ENCODE measurements at places on chromosomes 2 and 18. TPM values are rescaled to one million over a fixed set of nuclear protein-coding genes. Genes with fewer than 3 reads are reported as not detected.
A peak's percentile ranks its signal among the peaks of the same experiment; 100 is the strongest.

Gene CPS1
- 2.6 TPM for total RNA-seq

Gene UGT1A4
- not detected for total RNA-seq

Gene SLC9A2
- total RNA-seq = not detected

Gene IKZF2
- 12.9 TPM for total RNA-seq

- DNase-seq = no peak
- H3K27me3 ChIP-seq = peaks cover 16% of the 10 kb centered on the region
- H3K4me1 ChIP-seq = peaks cover 35% of the 10 kb centered on the region
- H3K4me3 ChIP-seq = peak overlapping the region; percentile 63
These were observed 7.2 kb upstream of the PROC start for GRCh38 chr2:127410871-127411652.

- peak overlapping the region; percentile 85 for H3K27ac ChIP-seq
- H3K4me1 ChIP-seq = peaks cover 62% of the 10 kb centered on the region
- no peak overlapping the region for H3K4me3 ChIP-seq
These were observed 23.9 kb downstream of the CTLA4 start for GRCh38 chr2:203891474-203891873.

DNA sequence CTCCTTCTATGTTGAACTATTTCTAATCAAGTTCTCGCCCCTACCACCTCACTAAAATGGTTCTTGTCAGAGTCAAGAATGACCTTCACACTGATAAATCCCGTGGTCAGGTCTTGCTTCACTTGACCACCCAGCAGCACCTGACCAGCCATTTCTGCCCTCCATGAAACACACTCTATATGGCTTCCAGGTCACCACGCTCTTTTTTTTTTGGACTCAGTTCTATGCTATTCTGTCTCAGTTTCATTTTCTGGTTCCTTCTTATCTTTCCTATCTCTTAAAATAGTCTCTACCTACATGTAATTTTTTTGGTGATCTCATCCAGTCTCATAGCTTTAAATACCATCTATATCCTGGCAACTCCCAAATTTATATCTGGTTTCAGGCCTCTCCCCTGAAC lies 11.4 kb downstream of the EIF2AK3 start:
- peaks cover 20% of the 10 kb centered on the region for H3K4me1 ChIP-seq
- DNase-seq = no peak
- peaks cover 3% of the 10 kb centered on the region for H3K36me3 ChIP-seq
- no peak overlapping the region for H3K4me3 ChIP-seq
- H3K27ac ChIP-seq = no peak overlapping the region
- H3K27me3 ChIP-seq = no peaks in the 10 kb centered on the region

- no peak for DNase-seq
- no peaks in the 10 kb centered on the region for H3K4me1 ChIP-seq
- peaks cover 6% of the 10 kb centered on the region for H3K27me3 ChIP-seq
- no peaks in the 10 kb centered on the region for H3K36me3 ChIP-seq
These were observed 299.0 kb downstream of the MYCN start for GRCh38 chr2:16239296-16239850.

Gene CYP27C1
- not detected for total RNA-seq

GRCh38 chr2:182128821-182129707 lies 143.4 kb downstream of the PPP1R1C start:
- no peaks in the 10 kb centered on the region for H3K36me3 ChIP-seq
- no peak overlapping the region for H3K4me3 ChIP-seq
- H3K4me1 ChIP-seq = no peaks in the 10 kb centered on the region

DNA sequence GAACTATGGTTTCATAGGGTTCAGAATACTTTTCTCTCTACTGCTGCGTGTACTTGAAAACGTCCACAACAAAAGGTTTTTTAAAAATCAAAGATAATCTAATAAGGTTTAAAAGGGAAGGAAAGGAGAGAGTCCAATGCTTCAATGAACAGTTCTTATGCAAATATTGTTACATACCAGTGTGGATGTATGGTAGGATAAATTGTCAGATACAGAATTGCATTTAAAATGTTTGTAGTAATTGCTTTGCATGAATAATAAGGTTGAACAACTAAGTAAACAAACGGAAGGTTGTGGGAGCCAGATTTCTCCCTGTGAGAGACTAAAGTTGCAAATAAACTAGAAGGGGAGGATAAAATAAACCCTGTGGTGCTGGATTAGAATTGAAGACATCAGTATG lies 53.8 kb upstream of the RBBP8 start:
- DNase-seq = no peak
- H3K4me1 ChIP-seq = no peaks in the 10 kb centered on the region
- H3K27me3 ChIP-seq = no peaks in the 10 kb centered on the region
- H3K4me3 ChIP-seq = no peak overlapping the region
- H3K27ac ChIP-seq = no peak overlapping the region
- no peaks in the 10 kb centered on the region for H3K36me3 ChIP-seq

Gene ZNF2
- total RNA-seq = 2.8 TPM

DNA sequence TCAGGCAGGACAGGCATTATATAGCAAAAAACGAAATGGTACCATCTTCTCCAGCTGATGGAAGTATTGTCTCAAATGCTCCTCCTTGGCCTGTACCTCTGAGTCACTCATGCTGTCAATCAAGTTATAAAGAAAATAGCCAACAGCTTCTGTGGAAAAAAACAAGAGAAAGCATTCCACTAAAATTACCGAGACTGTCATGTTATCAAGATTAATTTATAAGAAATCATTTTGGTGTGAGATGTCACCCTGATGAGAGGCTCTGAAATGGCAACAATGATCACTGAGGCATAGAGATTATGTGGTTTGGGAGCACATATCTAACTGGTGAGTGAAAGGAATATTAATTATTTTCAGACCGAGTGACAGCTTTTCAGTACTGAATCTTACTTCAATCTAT lies 47.4 kb downstream of the LRPPRC start:
- no peaks in the 10 kb centered on the region for H3K27me3 ChIP-seq
- peaks cover 29% of the 10 kb centered on the region for H3K36me3 ChIP-seq
- no peaks in the 10 kb centered on the region for H3K4me1 ChIP-seq
- DNase-seq = no peak
- H3K4me3 ChIP-seq = no peak overlapping the region
- H3K27ac ChIP-seq = no peak overlapping the region

Gene RHBDD1
- 29.1 TPM for total RNA-seq

Gene CLK1
- total RNA-seq = 64.5 TPM

GRCh38 chr2:2793514-2793913 lies 462.4 kb upstream of the MYT1L start:
- no peak overlapping the region for H3K27ac ChIP-seq
- H3K4me3 ChIP-seq = no peak overlapping the region
- H3K27me3 ChIP-seq = peaks cover 5% of the 10 kb centered on the region
- no peaks in the 10 kb centered on the region for H3K4me1 ChIP-seq
- no peaks in the 10 kb centered on the region for H3K36me3 ChIP-seq
- no peak for DNase-seq

Gene ABHD1
- 0.54 TPM for total RNA-seq

Data from activated naive CD8-positive, alpha-beta T cell treated with anti-CD3 and anti-CD28 coated beads for 36 hours (primary cell).